ENCODE measurements at places on chromosomes 11 and 22.
A peak's percentile ranks its signal among the peaks of the same experiment; 100 is the strongest.

DNA sequence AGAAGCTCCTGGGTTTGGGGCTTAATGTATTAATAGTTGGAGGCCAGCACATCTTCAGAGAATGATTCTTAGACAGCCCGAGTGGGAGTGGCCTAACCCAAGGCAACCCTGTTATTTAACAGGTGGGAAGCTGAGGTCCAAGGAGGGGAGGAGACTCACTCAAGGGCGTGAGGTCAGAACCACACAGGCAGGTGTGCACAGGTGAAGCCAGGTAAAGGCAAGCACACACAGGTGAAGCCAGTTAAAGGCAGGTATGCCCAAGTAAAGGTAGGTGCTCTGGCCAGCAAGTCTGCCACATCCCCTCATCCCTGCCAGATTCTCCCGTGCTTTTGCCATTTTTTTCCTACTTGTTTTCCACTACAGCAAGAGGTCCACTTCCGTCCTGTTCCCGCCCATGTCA lies 2.9 kb upstream of the SHANK2 start:
- DNase-seq = no peak

DNA sequence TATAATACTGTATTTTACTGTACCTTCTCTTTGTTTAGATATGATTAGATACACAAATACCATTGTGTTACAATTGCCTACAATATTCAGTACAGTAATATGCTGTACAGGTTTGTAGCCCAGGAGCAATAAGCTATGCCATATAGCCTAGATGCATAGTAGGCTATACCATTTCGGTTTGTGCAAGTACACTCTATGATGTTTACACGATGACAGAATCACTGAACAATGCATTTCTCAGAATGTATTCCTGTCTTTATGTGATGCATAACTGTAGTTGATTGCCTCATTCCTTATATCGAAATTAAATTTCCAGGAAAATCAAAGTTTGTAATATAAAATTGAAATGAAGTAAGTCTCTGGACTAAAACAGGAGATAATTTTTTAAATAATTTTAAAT lies 49.3 kb upstream of the OR5P2 start:
- no peak for DNase-seq

DNA sequence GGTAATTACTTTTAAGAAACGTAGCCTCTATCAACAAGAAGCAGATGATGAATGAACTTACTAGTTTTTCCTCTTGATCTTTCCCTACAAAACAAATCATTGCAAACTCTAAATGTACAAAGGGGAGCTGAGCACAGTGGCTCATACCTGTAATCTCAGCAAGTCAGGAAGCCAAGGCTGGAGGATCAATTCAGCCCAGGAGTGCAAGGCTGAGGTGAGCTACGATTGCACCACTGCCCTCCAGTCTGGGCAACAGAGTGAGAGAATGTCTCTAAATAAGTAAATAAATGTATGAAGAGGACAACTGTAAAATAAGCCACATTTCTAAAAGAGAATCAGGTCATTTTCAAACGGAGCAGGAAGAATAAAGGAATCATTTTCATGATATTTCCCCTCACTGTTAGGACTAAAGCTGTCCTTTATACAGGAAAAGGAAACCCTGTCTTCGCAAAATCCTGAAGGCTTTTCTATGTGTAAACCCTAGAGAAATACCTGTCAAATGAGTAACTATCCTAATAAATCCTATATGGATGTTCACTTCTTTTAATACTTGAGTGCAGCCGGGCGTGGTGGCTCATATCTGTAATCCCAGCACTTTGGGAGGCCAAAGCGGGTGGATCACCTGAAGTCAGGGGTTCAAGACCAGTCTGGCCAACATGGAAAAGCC lies 41.2 kb downstream of the RRAS2 start:
- no peak for DNase-seq

GRCh38 chr22:25007444-25008106 lies 55.1 kb downstream of the KIAA1671 start:
- no peak for DNase-seq

- DNase-seq = peak; percentile 15
These were observed 100.7 kb upstream of the SEZ6L start for GRCh38 chr22:26068571-26068970.

- DNase-seq = no peak
These were observed 5.3 kb upstream of the KCNQ1OT1 start for GRCh38 chr11:2704896-2705606.
